ENCODE measurements at places on chromosomes 5 and 9. TPM values are rescaled to one million over a fixed set of nuclear protein-coding genes. Genes with fewer than 3 reads are reported as not detected.

GRCh38 chr5:81749561-81750307 is 1.2 kb downstream of the SSBP2 start:
- peak; percentile 60 for DNase-seq

- DNase-seq, result no peak
Observed at GRCh38 chr9:86351880-86352279, 2.3 kb downstream of the TUT7 start.

DNA sequence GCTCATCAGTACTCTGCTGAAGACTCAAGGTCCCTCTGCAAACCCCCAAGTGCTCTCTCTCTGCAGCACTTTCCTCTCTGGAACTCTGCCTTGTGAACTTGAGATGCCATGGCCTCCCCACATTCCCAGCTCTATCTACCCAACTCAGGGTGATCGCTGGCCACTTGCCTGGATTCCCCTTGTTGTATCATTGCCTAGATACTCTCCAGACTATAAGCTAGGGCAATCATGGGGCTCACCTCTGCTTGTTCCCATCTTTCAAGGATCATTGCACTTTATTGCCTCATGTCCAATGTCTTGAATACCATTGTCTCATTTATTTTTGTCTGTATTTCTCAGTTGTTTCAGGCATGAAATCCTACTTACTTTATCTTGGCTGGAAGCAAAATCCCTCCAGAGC is 144.1 kb downstream of the PLPPR1 start:
- DNase-seq, result no peak

DNA sequence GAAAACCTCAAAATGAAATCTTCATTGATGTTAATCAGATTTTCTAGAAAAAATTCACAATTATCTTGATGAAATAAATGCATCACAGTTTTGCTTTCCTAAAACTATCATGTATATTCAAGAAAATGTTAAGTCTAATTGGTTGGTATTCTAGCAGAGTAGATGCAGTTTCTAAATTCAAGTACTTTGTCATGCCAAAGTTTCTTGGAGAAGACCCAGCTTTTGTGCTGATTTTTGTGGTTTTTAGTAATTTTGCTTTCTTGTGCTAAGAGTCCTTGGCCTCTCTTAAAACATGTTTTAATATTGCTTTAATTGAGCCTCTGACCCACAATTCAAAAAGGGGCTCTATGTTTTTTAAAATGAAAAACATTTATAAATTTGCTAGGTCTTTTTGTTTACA is 924.8 kb upstream of the PTPRD start:
- DNase-seq, result no peak

- DNase-seq, result no peak
Observed at GRCh38 chr9:20848490-20848889, 164.4 kb downstream of the FOCAD start.

GRCh38 chr9:69333716-69334115 is 8.7 kb downstream of the ENTREP1 start:
- DNase-seq, result no peak

DNA sequence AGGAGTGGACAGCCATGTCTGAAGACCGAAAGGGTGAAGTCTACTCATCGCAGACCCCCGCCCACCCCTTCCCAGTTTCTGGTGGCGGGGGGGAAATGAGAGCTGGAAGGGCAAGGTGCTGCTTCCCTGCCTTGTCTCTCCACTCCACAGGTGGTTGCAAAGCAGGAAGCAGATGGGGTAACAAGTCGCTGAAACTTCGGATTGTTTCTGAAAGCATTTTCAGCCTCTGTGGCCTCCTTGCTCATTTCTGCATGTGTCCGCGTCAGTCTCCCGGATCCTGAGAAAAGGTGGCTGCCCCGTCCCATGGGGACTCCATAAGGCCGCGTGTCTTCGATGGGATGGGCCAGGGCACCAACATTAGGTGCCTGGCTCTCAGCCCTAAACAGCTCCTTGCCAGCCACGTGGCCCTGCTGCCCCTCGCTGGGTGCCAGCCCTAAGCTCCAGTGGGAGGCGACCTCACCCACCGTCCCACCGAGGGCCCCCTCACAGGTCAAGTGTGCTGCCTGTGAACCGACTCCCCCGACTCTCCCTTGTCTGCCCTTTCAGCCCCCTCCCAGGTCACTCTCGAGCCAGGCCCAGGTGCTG is 971 bp downstream of the PHYKPL start:
- DNase-seq, result no peak

GRCh38 chr9:109098960-109099308 is 20.8 kb downstream of the TMEM245 start:
- DNase-seq, result no peak

DNA sequence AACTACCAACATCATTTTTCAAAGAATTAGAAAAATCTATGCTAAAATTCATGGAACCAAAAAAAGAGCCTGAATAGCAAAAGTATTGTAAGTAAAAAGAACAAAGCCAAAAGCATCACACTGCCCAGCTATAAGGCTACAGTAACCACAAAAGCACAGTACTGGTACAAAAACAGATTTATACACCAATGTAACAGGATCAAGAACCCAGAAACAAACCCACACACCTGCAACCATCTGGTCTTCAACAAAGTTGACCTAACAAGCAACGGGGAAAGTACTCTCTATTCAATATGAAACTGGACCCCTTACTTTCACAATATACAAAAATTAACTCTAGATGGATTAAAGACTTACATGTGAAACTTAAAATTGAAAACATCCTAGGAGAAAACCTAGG is 94.2 kb upstream of the TARS1 start:
- DNase-seq, result no peak

DNA sequence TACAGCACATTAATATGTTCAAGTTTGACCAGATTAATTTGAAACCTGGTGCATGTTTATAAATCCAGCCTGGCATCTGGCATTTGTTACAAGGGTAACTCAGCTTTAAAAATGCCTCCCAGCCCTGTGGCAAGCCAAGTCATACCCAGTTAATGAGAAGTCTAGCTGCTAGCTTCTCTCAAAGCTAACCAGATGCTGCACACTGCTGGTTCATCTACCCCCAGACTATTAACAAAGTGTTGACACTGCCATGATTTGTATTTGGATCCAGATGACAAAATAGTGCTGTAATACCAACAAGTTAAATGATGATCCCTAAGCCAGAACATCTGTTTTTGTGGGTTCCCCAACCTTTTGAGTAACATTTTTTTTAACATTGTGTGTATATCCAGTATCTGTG is 573.7 kb upstream of the DAB2 start:
- DNase-seq, result no peak

DNA sequence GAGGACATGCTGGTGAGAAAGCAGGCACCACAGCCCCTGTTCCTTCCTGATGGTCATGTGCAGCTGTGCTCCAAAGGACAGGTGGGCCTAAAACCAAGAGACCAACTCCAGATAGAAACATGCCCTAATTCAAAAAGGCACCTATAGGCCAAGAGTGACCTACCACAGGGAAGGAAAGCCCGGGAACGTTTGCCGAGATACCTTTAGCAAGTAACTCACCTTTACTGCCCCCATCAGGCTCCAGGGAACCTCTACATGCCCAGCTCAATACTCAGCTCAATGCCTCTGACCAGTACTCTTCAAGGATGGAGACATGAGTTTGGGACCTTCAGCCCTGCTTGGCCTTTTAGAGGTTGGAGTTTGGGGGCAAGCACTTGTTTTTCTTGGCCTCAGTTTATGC is 172.8 kb upstream of the FSTL4 start:
- DNase-seq, result no peak

- no peak for DNase-seq
Observed at GRCh38 chr5:119275601-119276173, 80.1 kb upstream of the TNFAIP8 start.

DNA sequence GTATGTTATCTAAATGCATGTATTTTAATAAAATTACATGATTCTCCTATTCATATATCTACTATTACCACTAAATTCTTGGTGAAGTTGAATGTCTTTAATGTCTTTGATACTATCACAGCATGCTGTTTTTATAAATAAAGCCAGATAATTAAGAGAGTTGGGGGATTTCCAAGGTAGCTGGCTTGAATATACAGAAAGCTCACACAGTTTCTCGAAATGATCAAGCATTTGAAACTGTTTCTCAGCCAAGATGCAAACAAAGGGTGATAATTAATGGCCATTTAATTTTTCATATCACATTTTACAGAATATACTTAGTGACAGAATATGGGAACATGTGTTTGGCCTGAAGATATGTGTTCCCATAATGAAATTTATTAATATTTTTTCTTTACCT is 145.6 kb upstream of the CDH12 start:
- no peak for DNase-seq

DNA sequence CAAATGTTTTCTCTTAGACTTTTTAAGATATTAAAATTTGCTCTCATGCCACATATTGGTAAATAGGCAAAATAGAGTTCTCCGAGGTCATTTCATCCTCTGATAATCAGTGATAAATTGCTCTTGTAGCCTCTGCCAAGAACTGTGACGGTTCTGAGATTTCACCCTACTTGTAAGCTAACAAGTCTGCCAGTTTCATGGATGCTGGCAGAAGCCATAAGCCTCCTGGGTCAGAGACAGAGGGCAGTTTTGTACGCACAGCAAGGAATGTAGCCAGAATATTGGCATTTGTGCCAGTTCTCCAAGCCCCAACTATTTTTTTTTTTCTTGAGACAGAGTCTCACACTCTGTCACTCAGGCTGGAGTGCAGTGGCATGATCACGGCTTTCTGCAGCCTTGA is 945.0 kb upstream of the WWC1 start:
- no peak for DNase-seq

Gene FREM1
- total RNA-seq, result not detected

Gene GCNT4
- 6.0 TPM for total RNA-seq

Gene WDR38
- total RNA-seq, result not detected
